Colonic mucosa (tissue), 4 donors: ENCODE measurements at places on chromosomes 12 and 14.

- no peak for DNase-seq
Observed at GRCh38 chr12:57519796-57520052, 590 bp downstream of the DDIT3 start.

GRCh38 chr12:48875944-48876515 is 10.4 kb upstream of the RND1 start:
- no peak for DNase-seq

DNA sequence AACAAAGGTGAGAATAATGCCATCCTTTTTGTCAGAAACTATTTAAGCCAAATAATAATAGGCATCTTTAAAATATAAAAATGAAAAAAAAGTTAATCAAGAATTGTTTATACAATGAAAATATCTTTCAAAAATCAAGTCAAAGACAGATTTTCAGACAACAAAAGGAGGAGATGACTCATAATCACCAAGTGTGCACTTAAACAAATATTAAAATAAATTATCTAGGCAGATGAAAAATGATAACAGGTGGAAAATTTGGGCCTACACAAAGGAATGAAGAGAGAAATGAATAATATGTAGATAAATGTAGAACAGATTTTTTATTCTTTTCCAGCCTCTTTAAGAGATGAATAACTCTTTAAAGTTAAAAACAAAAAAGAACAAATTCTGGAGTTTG is 250.0 kb upstream of the PLEKHG7 start:
- no peak for DNase-seq

- DNase-seq = no peak
Observed at GRCh38 chr14:57865403-57866198, at the start of gene SLC35F4. SLC35F4 (minus strand) TSS chr14:57866092.

DNA sequence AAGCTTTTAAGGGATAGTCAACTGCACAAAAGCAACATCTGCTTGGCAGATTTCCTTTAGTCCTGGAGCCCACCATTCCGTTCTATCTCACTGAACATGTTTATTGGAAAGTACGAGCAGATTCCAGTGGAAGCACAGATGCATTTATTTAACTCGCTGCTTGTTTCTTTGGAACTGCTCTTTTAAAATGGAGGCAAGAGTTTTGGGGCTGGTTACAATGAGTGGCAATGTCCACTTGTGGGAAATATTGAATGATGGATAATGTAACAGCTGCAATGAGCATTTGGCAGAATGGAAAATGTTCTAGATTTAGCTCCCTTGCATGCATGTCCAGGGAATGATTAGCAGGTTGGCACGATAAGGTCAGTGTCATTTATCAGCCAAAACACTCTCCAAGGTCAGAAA is 163.0 kb downstream of the ATP23 start:
- DNase-seq = no peak

DNA sequence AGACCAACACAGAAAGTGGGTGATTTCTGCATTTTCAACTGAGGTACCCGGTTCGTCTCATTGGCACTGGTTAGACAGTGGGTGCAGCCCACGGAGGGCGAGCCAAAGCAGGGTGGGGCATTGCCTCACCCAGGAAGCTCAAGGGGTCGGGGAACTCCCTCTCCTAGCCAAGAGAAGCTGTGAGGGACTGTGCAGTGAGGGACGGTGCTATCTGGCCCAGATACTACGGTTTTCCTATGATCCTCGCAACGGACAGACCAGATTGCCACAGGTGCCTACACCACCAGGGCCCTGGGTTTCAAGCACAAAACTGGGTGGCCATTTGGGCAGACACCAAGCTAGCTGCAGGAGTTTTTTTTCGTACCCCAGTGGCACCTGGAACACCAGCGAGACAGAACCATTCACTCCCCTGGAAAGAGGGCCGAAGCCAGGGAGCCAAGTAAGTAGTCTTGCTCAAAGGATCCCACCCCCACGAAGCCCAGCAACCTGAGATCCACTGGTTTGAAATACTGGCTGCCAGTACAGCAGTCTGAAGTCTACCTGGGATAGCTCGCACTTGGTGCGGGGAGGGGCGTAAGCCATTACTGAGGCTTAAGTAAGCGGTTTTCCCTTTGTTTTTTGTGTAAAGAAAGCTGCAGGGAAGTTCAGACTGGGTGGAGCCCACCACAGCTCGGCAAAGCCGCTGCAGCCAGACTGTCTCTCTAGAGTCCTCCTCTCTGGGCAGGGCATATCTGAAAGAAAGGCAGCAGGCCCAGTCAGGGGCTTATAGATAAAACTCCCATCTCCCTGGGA is 25.5 kb upstream of the NAA30 start:
- no peak for DNase-seq

- no peak for DNase-seq
Observed at GRCh38 chr14:64841772-64842750, 37.6 kb downstream of the SPTB start.

- no peak for DNase-seq
Observed at GRCh38 chr12:89603678-89604077, 77.8 kb upstream of the POC1B start.

DNA sequence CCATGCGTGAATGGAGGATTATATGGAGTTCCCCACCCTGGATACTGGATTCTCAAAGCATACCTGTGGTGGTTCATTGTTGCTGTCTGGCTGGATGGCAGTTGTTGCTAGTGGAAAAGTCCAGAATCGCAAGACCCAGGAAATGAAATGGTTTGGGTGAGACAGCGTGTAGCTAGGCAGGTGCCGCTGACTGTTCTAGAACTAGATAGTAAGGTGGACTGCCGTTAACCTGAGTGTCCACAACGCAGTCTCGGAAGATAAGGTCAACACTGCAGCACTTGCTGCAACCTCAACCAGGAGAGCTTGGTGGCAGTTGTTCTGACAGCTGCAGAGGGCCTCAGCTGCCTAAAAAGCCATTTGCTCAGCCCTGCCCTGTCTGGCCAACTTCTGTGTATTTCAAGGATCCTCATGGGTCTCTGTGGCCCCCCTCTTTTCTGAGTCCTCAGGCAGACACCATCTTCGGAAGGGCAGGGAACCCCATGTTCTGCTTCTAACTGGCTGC is 15.5 kb upstream of the IRF2BPL start:
- no peak for DNase-seq

DNA sequence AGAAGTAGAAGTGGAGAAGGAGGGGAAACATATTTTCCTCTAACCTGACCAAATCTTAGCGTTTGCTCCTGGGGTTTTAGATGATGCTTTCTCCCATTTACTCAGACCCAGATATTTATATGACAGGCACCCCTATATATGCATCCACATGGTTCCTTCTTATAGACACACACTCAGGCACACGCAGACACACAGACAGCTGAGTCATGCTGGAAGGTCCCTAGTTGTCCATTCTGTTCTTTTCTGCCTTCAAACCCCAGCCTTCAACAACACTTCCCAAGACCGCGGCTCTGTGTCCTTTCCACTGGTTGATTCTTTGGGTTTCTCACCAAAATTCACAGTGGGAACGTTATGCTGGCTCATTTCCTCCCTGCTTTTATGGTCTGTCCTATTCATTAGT is 52.1 kb downstream of the HSPB8 start:
- no peak for DNase-seq

- no peak for DNase-seq
Observed at GRCh38 chr14:30960216-30960615, 65.2 kb upstream of the AP4S1 start.

DNA sequence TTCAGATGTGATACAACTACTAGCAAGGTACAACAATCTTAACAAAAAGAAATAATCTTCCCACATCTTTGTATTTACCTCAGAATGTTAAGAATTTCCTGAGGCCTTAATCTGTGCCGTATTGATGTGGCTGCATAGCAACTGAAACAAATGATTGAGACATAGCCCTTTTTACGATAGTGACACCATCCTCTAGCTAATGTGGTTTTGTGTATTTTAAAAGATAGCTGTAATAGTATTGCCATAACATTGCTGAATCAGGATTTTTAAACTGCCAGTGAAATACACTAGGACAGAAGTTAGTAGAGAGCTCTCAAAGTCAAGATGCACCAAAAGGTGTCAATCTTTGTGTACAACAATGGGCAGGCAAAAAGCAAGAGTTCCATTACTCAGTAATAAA is 11.9 kb downstream of the NPAS3 start:
- DNase-seq = no peak

- no peak for DNase-seq
Observed at GRCh38 chr14:24436355-24437019, 6.1 kb downstream of the SDR39U1 start.
